ENCODE measurements at places on chromosomes 4 and X.

DNA sequence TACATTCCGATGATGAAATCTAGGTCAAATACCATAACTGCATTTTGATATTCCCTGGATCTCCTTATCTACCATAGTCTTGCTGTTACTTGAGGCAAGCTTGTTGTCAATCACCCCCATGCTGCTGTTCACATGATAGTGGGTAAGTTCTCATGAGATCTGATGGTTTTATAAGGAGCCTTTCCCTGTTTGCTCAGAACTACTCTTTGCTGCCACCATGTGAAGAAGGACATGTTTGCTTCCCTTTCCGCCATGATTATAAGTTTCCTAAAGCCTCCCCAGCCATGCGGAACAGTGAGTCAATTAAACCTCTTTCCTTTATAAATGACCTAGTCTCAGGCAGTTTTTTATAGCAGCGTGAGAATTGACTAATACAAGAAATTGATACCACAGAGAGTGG, 432.0 kb downstream of the GLUD2 start:
- no peak for DNase-seq

DNA sequence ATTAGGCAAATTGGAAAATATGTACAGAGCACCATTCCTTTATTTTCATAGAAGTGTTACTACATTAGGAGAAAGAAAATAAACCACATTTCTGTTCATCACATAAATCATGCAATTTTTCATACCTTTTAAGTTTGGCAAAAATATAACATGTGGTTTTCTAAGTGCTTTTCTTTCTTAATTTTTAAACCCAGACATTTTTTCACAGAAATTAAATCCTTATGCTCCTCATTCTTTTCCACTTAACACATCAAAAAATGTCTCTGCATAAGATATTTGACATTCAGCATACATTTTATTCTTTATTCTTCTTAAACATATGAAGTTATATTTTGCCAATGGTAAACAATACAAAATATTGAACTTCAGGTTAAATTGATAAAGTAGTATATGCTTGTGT, 826.6 kb upstream of the SLIT2 start:
- DNase-seq: no peak

- DNase-seq: no peak
Measured at GRCh38 chrX:73877687-73878086, 314.7 kb downstream of the CHIC1 start.

- no peak for DNase-seq
Measured at GRCh38 chr4:130563185-130563888, 1467.4 kb downstream of the C4orf33 start.

GRCh38 chr4:10179957-10180602, 63.5 kb upstream of the WDR1 start:
- no peak for DNase-seq

- DNase-seq: no peak
Measured at GRCh38 chr4:140679576-140679975, 76.6 kb downstream of the TBC1D9 start.

DNA sequence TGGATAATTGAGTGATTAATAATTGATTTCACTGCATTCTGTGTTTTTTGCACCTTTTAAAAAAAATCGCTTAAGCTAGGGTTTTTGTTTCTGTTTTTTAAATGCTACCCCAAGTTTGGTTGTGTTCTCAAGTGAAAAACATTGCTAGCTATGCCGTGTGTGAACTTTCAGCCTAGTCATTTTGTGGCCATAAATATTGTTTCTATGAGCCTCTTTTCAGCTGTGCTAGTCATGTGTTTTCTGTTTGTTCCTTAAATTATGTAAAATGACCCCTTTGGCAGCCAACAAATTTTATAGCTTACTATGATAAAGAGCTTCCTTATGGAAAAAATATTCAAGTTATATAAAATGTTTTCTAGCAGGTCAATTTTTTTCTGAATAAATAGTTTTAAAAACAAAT, 59.1 kb downstream of the GALNT7 start:
- no peak for DNase-seq

Measured in stimulated activated CD8-positive, alpha-beta memory T cell treated with anti-CD3 and anti-CD28 coated beads, Interleukin-15, amount 100 ng/mL, for 24 hours (primary cell).